Prostate gland (tissue), 2 donors: ENCODE measurements at places on chromosomes 2 and 18. TPM values are rescaled to one million over a fixed set of nuclear protein-coding genes. Genes with fewer than 3 reads are reported as not detected.

DNA sequence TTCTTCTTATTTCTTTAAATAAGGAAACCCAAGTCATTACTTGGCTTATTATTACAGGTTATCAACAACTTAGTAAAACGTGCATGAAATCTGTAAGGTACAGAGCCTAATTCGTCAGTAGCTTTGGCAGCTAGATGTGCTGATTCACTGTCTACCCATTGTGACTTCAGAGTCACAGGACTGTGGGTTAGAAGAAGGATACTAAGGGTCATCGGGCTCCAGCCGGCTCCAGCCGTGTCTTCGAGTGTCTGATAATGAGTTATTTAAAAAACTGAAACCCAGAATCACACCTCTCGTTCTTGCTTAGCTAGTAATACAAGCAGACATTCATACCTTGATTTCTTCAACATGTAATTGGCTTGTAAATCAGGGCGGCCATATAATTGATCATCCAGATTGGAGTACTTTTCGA, 170.5 kb downstream of the FMNL2 start:
- H3K27ac ChIP-seq, result no peak overlapping the region
- H3K4me3 ChIP-seq, result no peak overlapping the region
- no peak for DNase-seq
- H3K4me1 ChIP-seq, result no peaks in the 10 kb centered on the region
- H3K36me3 ChIP-seq, result no peaks in the 10 kb centered on the region

GRCh38 chr18:79575891-79576685, 103.5 kb upstream of the CTDP1 start:
- peak; percentile 75 for DNase-seq
- H3K4me3 ChIP-seq, result peak overlapping the region; percentile 1
- H3K4me1 ChIP-seq, result peaks cover 13% of the 10 kb centered on the region
- H3K27ac ChIP-seq, result peak overlapping the region; percentile 69
- H3K36me3 ChIP-seq, result no peaks in the 10 kb centered on the region

DNA sequence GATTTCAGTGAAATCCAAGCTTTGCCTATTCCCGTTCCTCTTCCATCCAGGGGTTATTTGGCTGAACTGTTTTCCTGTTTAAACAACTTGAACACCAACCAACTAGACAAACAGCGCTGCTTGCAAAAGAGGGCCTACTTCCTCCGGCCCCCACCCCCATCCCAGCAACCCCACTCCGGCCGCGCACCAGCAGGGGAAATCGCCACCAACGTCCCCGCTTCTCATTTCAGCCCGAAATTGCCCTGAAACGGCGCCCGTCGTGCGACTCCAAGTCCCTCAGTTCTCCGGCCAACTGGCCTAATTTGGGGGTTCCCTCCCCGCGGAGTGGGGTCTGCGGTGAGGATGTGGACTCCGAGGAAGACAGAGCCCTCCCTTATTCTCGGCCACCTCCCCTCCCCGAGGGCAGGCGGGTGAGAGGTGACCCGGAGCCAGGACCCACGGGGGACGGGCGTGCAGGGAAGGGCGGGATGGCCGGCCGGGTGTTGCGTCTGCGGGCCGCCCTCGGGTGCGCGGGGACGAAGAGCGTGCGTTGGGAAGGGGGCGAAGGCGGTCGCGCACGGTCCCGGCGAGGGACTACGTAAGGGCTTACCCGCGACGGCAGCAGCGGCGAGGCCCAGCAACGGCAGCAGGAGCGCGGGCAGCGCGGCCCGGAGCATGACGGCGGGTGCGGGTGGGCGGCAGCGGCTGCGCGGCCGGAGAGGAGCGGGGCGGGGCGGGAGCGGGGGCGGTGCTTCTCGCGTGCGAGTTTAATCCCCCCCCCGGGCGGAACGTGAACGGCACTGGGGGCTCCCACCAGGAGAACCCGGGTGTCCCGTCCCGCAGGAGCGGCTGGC, at the start of gene CD302:
Gene CD302 (minus strand): TSS at position 666 of the 833 bp plus-strand sequence. CDS start 10 bp downstream, at position 656.
- no peaks in the 10 kb centered on the region for H3K27me3 ChIP-seq
- peak; percentile 43 for DNase-seq
- H3K27ac ChIP-seq, result peak within 1 kb of the TSS; percentile 60
- H3K4me1 ChIP-seq, result no peaks in the 10 kb centered on the region
- peak within 1 kb of the TSS; percentile 50 for H3K4me3 ChIP-seq

DNA sequence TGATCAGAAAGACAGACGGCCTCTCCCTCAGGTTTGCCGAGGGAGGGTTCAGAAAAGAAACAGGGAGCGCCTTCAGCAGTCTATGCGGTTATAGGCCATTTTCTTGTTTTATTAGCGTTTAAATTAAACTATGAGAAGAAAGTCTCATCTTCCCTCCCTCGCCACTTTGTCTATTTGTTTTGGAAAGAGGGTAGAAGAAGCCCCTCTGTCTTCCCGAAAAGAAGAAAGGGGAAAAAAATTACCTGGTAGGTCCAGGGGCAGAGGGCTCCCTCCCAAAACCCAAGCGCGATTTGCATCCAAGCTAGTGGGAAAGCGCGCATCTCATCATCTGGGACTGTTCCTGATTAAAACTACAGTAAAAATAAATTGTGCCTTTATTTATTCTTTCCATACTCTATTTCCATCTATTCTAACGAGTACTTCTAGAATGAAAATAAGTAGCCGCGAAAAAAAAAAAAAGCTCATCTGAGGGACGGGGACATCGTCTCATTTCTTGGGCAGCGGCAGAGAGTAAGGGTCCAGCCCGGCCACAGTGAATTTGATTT, 2.4 kb downstream of the PAX8 start:
- H3K4me3 ChIP-seq, result no peak overlapping the region
- no peak for DNase-seq
- H3K4me1 ChIP-seq, result no peaks in the 10 kb centered on the region
- no peak overlapping the region for H3K27ac ChIP-seq

GRCh38 chr2:1887915-1888314, 143.6 kb upstream of the PXDN start:
- no peaks in the 10 kb centered on the region for H3K27me3 ChIP-seq
- H3K4me1 ChIP-seq, result no peaks in the 10 kb centered on the region
- H3K36me3 ChIP-seq, result no peaks in the 10 kb centered on the region
- H3K27ac ChIP-seq, result no peak overlapping the region
- no peak for DNase-seq

DNA sequence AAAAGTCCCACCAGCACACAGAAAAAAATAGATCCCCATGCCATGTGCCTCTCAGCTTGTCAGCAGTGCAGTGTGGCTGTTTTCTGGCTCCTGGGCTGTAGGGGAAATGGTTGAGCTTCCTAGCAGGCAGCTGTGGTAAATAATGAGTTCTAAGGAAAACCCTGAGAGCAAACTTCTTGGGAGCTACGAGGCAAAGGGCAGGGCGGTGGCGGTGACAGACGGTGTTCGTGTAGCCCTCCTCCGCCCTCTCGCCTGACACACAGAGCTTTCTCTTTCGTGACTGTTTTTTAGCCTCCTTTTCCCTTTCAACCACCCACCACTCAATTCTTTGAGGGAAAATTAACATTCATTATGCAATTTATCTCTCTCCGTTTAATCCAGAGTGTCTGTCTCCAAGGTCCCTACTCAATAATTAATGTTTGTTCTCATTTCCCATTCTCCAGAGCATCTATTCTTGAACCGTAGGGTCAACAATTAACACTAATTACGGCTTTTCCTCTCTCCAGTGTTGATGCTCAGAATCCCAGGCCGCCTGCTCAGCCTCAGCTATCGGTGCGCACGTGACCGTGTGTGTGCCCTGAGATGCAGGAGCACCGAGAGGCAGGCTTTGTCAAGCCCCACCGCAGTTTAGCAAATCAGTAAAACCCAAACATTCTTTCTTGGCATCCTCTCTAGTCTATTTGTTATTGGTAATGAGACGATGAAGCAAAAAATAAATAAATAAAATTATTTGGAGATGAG, 50.1 kb downstream of the KIAA2012 start:
- H3K36me3 ChIP-seq, result no peaks in the 10 kb centered on the region
- no peaks in the 10 kb centered on the region for H3K27me3 ChIP-seq

DNA sequence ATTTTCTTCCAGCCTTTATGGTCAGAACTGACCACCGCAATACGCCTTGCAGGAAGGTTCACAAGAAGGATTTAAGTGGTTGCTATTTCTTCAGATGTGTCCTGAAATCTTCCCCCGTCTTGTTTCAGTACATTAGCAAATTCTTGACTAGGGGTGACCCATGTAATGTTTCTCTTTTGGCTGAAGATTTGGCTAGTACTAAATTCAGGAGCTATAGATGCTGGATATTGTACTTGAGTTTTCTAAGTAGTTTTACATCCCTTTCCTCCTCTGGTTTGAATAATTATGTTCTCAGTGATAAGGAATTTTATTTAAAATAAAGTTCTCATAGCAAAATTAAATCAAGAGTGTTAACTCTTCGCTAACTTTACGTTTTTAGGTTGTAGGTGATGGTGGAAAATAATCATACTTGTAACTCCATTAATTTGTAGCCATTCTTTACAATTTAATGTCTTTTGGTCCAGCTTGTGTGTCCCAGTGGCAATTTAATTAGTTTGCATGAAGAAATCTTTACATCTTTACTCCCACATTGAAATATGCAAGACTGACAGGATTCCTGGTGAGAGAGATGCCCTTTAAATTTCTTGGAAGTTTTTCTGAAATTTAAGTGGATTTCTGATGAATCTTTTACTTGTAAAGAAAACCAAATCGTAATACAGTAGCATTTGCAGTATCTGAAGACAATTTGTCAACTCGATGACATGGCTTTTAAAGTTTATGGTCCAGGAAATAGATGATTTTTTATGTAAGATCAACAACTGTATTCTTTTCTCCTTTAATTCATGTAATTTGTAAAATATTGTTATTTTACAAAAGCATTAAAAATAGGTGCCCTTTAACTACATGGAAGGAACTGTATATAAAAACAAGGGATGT, 2.8 kb downstream of the PHLPP1 start:
- no peaks in the 10 kb centered on the region for H3K36me3 ChIP-seq
- no peaks in the 10 kb centered on the region for H3K4me1 ChIP-seq
- no peak for DNase-seq
- H3K4me3 ChIP-seq, result peak overlapping the region; percentile 71

DNA sequence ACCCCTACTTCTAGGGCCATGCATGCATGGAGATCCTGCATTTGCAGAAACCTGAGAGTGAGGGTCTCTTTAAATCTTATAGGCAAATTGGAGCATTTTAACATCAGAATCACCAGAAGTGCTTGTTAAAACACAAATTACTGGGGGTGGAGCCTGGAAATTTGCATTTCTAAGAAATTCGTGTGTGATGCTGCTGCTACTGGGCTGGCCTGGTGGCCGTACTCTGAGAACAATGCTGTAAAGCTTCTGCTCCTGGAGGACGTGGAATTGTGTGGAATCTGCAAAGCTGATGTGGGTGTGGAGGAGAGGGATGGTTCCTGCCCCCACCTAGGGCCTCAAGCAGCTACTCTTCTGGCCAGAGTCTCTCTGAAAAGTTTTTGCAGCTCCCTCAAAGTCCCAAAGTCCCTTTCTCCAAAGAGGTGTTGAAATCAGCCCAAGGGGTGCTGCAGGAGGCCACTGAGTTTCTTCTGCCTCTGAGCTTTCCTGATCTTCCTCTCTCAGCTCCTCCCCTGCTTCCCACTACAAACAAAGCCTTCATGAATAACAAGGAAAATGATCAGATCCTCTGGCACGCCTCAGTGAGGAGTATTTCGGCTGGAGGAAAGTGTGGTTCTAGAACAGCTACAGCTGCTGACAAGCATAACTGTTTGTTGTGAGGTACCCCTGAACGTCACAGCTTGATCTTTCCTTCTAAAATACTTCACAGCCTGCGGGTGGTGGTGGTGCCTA, 508.3 kb downstream of the CNTNAP5 start:
- H3K4me3 ChIP-seq, result no peak overlapping the region
- no peak for DNase-seq
- H3K27me3 ChIP-seq, result no peaks in the 10 kb centered on the region
- no peaks in the 10 kb centered on the region for H3K4me1 ChIP-seq
- H3K27ac ChIP-seq, result no peak overlapping the region

GRCh38 chr18:28013066-28013465, 163.9 kb downstream of the CDH2 start:
- H3K4me3 ChIP-seq, result no peak overlapping the region
- no peak for DNase-seq

The ANKRD30B gene
- total RNA-seq, result 2.5 TPM

The CNOT11 gene
- 41.0 TPM for total RNA-seq
